ENCODE measurements at places on chromosomes 2 and 18. TPM values are rescaled to one million over a fixed set of nuclear protein-coding genes. Genes with fewer than 3 reads are reported as not detected.

The SP140 gene
- not detected for total RNA-seq

The CDCA7 gene
- 58.1 TPM for total RNA-seq

The SCYGR4 gene
- total RNA-seq, result not detected

The LONRF2 gene
- total RNA-seq, result not detected

The HOXD1 gene
- total RNA-seq, result not detected

The POTEI gene
- 7.0 TPM for total RNA-seq

The SERPINB2 gene
- not detected for total RNA-seq

The SULT1C4 gene
- 5.1 TPM for total RNA-seq

The CCDC68 gene
- total RNA-seq, result 6.9 TPM

The LRRC30 gene
- not detected for total RNA-seq

The CNGA3 gene
- not detected for total RNA-seq

DNA sequence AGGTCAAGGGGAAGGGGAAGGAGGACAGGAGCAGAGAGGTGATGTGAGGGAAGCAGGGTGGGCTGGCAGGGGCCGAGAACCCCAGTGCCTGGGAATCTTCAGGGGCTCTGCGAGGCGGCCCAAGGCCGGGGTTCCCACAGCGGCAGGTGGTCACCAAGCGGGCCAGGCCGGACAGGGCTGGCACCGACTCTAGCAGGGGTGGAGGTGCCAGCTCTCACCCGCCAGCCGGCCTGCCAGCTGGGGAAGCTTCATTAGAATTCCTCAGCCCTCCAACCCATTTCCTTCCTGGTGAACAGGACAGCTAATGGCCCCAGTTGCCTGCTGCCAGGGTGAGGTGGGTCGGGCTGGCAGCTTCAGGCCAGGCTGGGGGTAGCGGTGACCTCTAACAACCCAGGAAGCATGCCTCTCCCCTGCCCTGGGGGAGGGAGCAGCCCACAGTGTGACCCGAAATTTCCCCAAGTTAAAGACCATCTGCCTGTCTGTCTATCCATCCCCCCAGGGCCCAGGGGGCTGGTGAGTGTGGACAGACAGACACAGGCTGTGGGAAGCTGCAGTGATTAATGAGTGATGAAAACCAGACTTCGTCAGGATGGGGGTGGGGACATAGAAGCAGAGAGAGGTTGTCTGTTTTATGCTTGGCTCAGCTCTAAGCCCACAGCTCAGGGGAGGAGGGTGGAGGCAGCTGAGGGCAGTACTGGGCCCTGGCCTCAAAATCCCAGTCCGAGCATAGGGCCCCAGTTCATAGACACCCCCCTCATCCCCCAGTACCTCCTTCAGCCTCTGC lies 144.1 kb downstream of the ZFP36L2 start:
- no peak overlapping the region for H3K4me3 ChIP-seq
- no peaks in the 10 kb centered on the region for H3K36me3 ChIP-seq
- peaks cover 41% of the 10 kb centered on the region for H3K4me1 ChIP-seq
- no peaks in the 10 kb centered on the region for H3K27me3 ChIP-seq
- no peak for DNase-seq

GRCh38 chr2:201950606-201951005 lies 83.0 kb upstream of the FZD7 start:
- no peaks in the 10 kb centered on the region for H3K36me3 ChIP-seq
- DNase-seq, result no peak
- H3K27me3 ChIP-seq, result no peaks in the 10 kb centered on the region
- peaks cover 6% of the 10 kb centered on the region for H3K4me1 ChIP-seq
- no peak overlapping the region for H3K27ac ChIP-seq

DNA sequence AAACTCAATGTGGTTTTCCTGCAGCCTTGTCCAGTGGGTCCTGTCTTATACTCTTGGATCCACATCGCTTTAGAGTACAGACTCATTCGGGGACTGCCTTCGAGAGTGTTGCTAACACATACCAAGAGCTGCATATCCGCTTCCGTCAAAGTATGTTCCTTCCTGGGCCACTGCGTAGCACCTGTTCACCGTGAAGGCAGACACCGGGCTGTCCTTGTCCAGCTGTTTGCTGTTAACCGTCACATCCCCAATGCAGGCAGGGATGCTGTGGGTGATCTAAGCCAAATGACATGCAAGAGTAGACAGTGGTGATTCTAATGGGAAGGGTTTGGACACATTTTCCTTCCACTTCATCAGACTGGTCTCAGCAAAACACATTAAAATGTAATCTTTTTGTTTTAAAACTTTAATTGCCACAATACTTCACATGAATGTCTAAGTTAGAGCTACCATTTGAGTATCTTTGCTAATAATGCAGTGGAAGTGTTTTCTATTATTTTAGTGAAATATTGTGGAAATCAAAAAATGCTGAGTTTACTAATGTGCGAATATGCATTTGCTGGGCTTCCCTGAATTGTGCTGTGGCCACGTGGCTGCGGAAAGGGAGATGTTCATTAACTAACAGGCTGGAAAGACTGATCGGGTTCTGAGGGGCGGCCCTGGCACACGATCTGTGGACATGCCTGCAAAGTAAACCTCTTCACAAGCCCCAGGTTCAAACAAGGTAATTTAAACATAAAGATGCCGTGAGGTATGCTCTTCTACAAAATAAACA lies 169.1 kb downstream of the LAMA1 start:
- H3K4me1 ChIP-seq, result peaks cover 16% of the 10 kb centered on the region
- no peak overlapping the region for H3K4me3 ChIP-seq
- DNase-seq, result no peak
- no peak overlapping the region for H3K27ac ChIP-seq

- H3K27me3 ChIP-seq, result no peaks in the 10 kb centered on the region
- DNase-seq, result no peak
- no peaks in the 10 kb centered on the region for H3K4me1 ChIP-seq
Observed at GRCh38 chr18:75293591-75293990, 83.0 kb downstream of the TSHZ1 start.

- no peak overlapping the region for H3K4me3 ChIP-seq
- DNase-seq, result no peak
- no peak overlapping the region for H3K27ac ChIP-seq
- peaks cover 7% of the 10 kb centered on the region for H3K4me1 ChIP-seq
- no peaks in the 10 kb centered on the region for H3K27me3 ChIP-seq
Observed at GRCh38 chr18:23353459-23353858, 99.6 kb upstream of the RIOK3 start.

DNA sequence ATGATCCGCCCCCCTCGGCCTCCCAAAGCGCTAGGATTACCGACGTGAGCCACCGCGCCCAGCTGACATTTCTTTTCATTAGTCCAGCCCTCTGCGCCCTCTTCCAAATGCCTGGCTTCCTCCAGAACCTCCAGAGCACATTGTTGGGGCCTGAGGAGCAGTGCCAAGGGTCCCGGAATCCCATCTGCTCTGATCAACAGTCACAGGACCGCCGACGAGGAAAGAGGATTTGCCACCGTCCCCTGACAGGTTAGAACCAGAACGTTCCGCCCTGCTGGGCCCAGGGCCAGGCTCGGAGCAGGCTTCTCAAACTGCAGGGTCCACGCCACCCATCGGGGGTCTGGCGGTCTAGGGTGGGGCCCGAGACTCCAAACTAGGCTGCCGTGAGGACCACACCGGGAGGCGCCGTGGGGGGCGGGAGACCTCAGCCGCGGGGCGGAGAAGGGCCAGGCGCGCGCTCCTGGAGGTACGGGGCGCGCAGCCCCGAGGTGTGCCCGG lies 36.9 kb upstream of the ITM2C start:
- no peak overlapping the region for H3K27ac ChIP-seq
- no peaks in the 10 kb centered on the region for H3K36me3 ChIP-seq
- no peak overlapping the region for H3K4me3 ChIP-seq
- no peaks in the 10 kb centered on the region for H3K27me3 ChIP-seq

DNA sequence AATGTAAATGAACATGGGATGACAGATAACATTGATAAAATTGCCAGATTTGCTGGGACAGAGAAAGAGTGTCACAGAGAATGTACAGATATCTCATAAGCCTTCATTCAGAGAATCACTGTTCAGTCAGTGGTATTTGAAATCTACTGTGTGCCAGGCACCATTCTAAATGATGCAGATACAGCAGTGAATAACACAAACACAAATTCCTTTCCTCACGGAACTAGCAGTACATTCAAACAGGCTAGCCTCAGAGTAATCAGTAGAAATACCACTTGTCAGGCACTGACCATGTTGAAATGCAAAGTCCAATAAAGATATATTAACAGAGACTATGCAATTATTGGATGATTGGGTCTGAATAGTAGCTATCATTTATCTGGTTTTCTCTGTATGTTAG lies 211.0 kb downstream of the RDH14 start:
- no peaks in the 10 kb centered on the region for H3K36me3 ChIP-seq
- no peak overlapping the region for H3K27ac ChIP-seq
- no peak for DNase-seq
- no peaks in the 10 kb centered on the region for H3K4me1 ChIP-seq

DNA sequence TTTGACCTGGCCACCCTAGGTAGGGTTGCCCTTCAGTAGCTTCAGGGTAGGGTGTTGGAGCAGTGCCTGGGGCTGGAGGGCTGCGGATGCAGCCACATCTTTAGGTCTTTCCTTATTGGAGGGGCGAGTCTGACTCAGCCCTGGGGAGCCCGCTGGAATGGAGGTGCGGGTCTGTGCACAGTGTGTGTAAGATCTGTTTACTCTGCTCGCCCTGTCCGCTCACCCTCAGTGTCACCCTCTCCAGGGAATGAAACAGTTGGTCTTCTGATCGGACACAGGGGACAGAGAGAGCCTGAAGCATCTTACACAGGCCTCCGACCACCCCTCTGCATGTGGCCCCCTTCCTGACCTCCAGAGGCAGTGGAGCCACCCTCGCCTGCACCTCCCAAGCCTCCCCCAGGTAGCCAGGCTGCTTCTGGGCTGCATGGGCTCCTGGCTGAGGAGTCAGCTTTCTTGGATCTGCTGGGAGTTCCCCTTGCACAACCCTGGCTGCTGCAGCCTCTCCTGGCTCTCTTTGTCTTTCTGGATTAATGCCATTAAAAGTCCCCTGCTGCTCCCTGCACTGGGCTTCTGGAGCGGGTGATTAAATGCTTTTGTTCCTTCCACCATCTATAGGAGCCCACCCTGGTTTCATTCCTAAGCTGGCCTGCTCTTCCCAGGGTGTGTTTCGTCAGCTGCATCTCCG lies 82.6 kb downstream of the ASB1 start:
- no peaks in the 10 kb centered on the region for H3K4me1 ChIP-seq
- H3K36me3 ChIP-seq, result no peaks in the 10 kb centered on the region
- DNase-seq, result no peak
- H3K27me3 ChIP-seq, result no peaks in the 10 kb centered on the region
- H3K27ac ChIP-seq, result no peak overlapping the region

GRCh38 chr2:207498427-207498826 lies 31.3 kb upstream of the CREB1 start:
- DNase-seq, result no peak
- no peak overlapping the region for H3K27ac ChIP-seq
- H3K36me3 ChIP-seq, result no peaks in the 10 kb centered on the region
- H3K27me3 ChIP-seq, result no peaks in the 10 kb centered on the region

DNA sequence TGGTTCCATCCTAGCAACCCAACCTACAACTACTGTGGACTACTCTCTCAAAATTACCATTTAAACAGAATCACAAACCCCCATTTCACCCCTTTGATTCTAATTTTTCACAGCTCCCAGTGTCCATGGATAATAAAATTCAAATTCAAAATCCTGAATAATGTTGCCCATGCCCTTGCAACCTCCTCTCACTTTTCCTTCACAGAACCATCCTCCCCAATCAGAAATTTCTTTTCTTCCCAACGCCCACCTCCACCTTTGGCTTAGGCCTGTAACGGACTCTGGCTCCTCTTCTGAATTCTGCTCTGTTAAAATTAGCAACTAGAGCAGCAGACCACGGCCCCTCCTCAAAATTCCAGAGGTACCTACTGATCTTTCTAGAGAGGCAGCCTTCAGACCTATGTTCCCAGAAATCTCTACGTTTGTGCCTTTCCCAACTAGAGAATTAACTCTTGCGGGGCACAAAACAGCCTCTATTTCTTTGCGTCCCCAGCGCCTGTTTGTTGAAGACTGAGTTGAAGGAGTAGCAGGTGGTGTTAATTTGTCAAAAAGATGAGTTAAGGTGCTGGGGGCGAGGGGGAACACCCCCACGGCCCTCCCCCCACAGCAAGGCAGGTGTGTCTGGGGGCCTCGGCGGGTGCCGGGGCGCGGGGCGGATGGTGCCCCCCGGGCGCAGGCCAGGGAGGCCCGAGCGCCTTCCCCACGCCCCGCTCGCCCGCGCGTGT lies 428 bp upstream of the MAP3K20 start:
- H3K4me1 ChIP-seq, result peaks cover 9% of the 10 kb centered on the region
- H3K4me3 ChIP-seq, result peak overlapping the region; percentile 93
- H3K36me3 ChIP-seq, result no peaks in the 10 kb centered on the region
- no peak for DNase-seq

DNA sequence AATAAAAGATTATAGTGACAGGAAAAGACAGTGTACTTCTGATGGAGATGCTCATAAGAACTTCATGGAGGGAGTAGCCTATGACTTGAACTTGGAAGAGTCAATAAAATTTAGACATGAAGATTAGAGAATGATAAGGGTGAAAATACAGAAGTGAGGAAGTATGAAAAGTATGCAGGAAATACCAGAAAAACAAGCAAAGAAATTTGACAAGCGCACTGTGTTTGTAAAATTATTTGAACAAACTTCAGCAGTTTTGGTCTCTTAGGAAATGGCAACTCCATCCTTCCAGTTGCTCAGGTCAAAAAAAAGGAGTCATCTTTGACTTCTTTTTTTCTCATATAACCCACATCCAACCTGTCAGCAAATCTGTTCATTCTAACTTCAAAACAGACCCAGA lies 864.0 kb upstream of the ZEB2 start:
- H3K4me3 ChIP-seq, result no peak overlapping the region
- no peak for DNase-seq
- H3K27ac ChIP-seq, result no peak overlapping the region
- H3K36me3 ChIP-seq, result no peaks in the 10 kb centered on the region
- no peaks in the 10 kb centered on the region for H3K27me3 ChIP-seq

DNA sequence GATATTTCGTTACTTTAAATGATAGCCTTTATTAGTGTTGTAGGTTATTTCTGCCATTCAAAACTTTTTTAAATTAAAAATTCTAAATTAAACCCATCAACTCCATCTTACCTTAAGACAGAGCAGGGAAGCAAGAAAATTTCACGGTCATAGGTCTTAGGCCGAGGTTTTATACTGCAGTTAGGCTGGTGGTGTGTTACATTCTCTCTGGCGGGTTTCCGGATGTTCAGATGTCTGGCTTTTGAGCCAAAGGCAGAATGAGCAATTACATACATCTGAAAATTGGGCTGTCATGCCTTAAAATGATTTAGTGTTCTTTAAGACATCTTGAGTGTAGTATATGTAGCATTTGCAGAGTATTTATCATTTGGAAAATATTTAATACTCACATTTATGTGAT lies 27.9 kb downstream of the GLS start:
- DNase-seq, result no peak
- H3K36me3 ChIP-seq, result no peaks in the 10 kb centered on the region
- H3K27me3 ChIP-seq, result no peaks in the 10 kb centered on the region
- no peak overlapping the region for H3K4me3 ChIP-seq

DNA sequence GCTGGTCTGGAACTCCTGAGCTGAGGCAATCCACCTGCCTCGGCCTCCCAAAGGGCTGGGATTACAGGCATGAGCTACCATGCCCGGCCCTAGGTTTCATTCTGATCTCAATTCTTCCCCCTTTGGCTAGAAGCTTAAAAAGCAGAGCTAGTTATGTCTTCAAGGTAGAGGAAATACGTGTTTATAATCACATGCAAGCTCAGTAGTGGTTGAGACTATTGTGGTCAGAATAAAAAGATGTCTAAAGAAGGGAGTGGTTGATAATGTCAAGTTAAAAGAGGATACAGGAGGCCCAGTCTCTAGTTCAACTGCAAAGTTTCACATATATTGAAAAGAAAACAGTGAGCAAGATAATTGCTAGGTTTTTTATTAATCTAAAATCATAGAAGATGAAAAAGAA lies 807.8 kb upstream of the ACVR2A start:
- DNase-seq, result no peak
- H3K4me3 ChIP-seq, result no peak overlapping the region
